ENCODE measurements at places on chromosomes 2 and 18.

- no peak for DNase-seq
Measured at GRCh38 chr18:46448347-46448746, 208.7 kb downstream of the LOXHD1 start.

GRCh38 chr2:1626271-1626681, 118.0 kb downstream of the PXDN start:
- no peak for DNase-seq

- no peak for DNase-seq
Measured at GRCh38 chr2:18050001-18050400, 171.5 kb downstream of the KCNS3 start.

- DNase-seq, result no peak
Measured at GRCh38 chr2:95234286-95234785, 27.0 kb downstream of the ZNF892 start.

DNA sequence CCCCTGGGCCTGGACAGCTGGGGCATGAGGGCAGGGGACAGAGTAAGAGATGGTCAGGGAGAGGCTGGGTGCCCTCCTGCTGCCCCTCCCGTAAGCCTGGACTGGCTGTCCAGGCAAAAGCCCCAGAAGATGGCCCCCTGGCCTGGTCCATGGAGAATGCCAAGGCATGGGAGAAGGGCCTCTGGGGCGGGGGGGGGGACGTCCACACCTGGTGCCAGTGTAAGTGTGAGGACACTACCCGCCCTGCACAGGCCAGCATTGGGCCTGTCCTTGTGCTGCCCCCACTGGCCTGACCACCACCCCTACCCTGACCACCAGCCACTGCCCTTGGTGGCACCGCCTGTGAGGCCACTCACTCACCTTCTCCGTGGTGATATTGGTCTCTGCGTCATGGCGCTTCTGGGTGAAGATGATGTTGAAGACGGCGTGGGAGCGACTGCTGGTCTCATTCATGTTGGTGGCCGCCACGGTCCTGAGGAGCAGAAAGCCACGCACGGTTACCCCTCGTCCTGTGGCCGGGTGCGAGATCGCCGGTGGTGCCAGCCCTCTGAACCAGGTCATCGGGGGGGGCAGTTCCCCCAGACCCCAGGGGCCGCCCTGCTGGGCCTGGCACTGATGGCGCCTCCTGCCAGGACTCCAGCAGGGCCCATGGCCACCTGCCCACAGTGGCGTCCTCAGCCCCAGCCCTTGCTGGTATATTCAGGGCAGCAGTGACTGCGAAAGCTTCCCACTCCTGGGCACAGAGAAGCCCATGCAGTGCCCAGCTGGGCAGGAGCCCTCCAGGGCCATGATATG, 35.2 kb downstream of the KIF1A start:
- no peak for DNase-seq

GRCh38 chr2:239611222-239611795, 210.5 kb upstream of the HDAC4 start:
- no peak for DNase-seq

GRCh38 chr2:199471443-199472057, 13.8 kb upstream of the SATB2 start:
- peak; percentile 18 for DNase-seq

DNA sequence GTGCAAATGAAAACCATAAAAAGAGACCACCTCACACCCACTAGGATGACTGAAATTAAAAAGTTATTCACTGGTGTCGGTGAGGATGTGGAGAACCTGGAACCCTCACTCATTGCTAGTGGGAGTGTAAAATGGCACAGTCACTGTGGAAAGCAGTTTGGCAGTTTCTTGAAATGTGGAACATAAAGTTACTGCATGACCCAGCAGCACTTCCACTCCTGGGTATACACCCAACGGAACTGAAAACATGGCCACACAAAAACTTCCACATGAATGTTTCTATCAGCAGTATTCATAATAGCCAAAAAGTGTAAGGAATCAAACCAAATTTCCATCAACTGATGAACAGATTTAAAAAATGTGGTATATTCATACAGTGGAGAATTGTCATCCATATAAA, 65.1 kb upstream of the SLC66A3 start:
- DNase-seq, result no peak

GRCh38 chr2:145546091-145546490, 1026.2 kb upstream of the ZEB2 start:
- no peak for DNase-seq

DNA sequence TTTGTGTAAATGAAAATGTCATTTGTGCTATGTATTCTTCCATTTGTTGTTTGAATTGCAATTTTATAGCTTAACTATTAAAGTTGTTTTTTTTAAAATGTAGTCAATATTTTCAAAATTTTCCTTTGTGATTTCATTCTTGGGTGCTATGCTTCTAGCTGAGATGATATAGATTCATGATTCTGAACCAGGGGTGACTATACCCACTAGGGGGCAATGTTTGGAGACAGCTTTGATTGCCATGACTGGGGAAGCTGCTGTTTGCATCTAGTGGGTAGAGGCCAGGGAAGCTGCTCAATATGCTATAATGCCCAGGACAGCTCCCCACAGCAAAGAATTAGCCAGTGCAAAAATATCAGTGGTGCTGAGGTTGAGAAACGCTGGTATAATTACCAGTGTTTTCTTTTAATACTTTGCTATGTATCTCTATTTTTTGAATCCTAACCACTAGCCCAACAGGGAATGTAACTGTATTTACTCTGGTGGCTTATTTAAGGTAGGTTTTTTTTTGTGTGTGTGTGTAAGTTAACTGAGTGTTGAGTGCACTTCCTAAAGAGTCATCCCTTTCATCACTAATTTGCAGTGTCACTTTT, 99.7 kb downstream of the MEP1B start:
- DNase-seq, result peak; percentile 7

DNA sequence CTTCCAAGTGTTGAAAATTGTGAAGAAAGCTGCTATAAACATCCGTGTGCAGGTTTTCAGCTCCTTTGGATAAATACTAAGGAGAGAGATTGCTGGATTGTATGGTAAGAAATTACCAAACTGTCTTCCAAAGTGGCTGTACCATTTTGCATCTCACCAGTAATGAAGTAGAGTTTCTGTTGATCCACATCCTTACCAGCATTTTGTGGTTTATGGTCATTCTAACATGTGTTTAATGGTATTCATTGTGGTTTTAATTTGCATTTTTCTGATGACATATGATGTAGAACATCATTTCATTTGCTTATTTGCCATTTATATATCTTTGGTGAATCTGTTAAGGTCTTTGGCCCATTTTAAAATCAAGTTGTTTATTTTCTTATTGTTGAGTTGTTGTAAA, 260.7 kb downstream of the SPAG16 start:
- no peak for DNase-seq

DNA sequence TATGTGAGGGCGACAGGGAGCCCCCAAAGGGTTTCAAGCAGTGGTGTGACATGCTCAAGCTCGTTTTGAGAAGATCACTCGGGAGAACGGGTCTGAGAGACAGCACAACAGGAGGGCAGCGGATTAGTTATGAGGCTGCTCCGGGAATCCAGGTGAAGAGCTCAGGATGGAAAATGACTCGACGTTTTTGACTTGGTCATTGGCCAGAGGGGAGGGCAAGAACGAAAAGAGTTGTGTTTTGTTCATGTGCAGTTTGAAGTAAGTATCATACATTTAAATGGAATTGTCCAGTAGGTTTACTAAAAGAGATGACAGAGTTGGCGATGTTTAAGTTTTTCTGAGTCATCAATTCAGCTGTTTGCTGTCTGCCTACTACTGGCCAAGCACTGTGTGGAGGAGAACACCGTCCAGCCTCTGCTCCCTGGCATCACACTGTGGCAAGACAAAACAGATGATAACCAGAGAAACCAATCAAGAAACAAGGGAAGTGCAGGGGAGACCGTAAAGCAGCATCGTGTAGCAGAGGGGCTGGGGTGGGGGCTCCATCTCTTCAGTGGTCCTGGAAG, 25.3 kb upstream of the ANXA4 start:
- no peak for DNase-seq

Data from HL-60 (cell line).